ENCODE measurements at places on chromosomes 11 and 22.

DNA sequence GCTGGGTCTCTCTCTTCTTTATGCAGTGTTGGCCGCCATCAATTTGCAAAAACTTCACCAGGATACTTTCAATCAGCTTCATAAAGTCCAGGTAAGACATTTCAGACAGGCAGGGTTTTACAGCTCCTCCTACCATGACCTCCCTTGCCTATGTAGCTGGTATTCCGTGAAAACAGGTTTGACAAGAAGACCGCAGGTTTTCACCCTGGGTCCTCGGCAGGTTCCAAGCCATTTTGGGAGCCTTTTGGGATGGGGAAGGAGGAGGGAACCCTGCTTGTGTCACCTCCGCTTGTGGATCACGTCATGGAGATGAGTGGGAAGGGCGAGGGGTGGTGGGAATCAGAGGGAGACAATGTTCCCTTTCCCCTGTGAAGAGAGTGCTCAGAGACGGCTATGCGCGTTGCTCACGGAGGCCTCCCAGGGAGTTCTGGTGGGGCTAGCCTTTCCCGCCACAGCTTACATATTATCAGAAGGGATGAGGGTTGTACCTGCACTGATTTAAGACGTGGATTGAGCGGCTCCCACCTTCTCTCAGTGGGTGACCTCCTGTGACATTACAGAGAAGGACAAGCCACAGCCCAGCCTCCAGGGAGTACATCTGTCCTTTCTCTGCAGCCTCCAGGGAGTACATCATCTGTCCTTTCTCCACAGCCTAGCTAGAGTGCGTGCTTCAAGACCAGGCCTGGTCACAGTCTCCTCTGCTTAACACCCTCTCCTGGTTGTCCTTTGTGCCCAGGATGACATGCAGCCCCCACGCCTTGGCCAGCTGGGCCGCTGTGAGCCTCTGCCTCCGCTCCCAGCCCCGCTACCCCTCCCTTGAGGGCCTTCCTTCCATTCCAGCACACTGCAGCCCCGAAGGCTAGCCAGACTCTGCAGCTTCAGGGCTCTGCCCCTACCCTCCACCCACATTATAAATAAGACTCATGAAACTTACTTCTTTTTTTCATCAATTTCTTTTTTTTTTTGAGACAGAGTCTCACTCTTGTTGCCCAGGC lies 17.2 kb downstream of the GLB1L3 start:
- peak; percentile 59 for DNase-seq

DNA sequence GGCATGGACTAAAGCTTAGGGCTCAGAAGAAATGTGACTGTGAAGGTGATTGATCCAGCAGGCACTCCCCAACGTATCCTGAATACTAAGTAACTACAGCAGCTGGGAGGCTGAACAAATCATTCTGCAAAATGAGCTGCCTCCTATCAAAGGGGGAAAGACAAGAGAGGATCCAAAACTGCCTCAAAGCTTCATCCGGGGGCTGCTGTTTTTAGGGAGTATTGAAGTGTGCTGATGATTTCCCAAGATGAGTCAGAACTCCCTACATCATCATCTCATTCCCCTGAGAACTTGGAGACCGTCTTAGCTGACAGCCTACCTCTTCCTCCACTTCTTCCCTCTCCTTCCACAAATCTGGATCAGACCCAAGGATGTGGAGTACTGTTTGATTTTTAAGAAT lies 108.4 kb upstream of the GRAMD1B start:
- DNase-seq: no peak

GRCh38 chr11:132365650-132366049 lies 995.2 kb downstream of the NTM start:
- no peak for DNase-seq

GRCh38 chr22:33873186-33873585 lies 47.1 kb downstream of the LARGE1 start:
- DNase-seq: no peak

- DNase-seq: peak; percentile 87
Observed at GRCh38 chr11:61922539-61922938, 5.2 kb upstream of the RAB3IL1 start.

- DNase-seq: no peak
Observed at GRCh38 chr11:126700768-126701519, 299.6 kb downstream of the KIRREL3 start.

DNA sequence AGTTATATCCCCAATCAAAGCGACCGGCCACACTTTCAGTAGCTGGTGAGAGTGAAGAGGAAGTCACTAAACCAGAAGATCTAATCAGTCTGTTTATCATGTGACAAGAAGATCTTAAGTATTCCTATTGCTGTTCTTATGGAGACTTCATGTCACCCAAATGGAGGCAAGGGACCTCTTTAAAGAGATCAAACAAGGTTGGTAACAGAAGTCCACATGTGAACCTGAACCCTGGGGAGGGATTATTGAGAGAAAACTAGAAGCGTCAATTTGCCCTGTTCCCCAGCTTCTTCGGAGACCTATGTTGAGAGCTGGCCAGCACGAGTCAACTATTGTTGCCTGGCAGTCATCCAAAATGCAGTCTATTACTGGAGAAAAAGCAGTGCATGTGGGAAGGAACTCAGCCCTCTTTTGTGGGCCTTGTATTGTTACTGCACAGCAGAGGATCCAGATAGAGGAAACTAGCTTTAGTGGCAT lies 76.9 kb upstream of the CTSC start:
- DNase-seq: peak; percentile 64

- DNase-seq: no peak
Observed at GRCh38 chr22:30681831-30682230, 12.8 kb upstream of the OSBP2 start.

GRCh38 chr11:926341-926916 lies 759 bp downstream of the AP2A2 start:
- peak; percentile 65 for DNase-seq

- DNase-seq: no peak
Observed at GRCh38 chr11:120013325-120014250, 124.3 kb downstream of the TRIM29 start.

DNA sequence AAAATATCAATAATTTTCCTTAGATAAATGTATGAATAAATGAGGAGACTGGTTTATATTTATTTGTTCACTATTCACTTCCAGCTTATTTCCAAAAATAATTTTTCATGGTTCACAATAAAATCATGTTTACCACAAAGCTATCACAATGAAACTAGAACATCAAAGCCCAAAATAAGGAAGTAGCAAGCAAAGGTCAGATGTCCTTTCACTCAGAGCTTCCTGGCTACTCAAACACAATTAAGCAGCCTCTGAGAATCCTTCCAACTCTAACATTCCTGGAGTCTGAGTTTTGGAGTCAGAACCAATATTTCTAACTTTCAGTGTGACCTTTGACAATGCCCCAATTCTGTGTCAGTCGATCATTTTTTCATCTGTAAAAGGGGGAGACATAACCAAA lies 527.0 kb downstream of the SOX6 start:
- DNase-seq: no peak

GRCh38 chr22:35547987-35548721 lies 7.5 kb downstream of the RASD2 start:
- no peak for DNase-seq

DNA sequence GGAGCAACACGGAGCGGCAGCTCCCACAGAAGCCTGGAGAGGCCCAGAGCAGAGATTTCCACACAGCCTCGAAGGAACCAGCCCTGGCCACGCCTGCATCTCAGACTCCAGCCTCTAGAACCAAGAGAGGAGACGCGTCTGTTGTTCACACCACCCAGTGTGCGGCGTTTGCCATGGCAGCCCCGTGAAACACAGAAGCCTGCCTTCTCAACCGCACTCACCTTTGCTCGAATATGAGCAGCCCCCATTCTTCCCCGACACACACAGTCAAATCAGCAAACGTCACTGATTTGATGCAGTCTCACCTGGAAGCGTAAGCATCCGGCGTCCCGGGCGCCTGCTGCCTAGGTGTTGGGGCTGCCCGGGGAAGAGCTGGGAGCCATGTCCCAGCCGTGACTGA lies 14.2 kb upstream of the TALDO1 start:
- no peak for DNase-seq

DNA sequence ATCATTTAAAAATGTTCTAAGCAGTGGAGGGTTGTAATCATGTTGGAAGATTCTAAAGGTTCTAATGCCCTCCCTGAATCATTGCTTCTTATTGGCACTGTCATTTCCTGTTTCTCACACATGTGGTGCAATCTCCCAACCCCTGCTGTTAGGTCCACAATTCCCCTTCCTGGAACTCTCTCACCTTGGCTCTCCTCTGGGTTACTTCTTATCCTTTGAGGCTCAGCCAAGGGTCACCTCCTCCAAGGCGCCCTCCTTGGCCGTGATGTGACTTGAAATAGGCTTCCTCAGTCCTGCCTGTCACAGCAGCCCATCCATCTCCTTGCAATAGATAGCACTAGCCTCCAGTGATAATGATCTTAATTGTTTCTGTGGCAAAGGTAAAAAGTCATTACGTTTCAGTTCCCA lies 149.8 kb downstream of the TTC17 start:
- DNase-seq: no peak

DNA sequence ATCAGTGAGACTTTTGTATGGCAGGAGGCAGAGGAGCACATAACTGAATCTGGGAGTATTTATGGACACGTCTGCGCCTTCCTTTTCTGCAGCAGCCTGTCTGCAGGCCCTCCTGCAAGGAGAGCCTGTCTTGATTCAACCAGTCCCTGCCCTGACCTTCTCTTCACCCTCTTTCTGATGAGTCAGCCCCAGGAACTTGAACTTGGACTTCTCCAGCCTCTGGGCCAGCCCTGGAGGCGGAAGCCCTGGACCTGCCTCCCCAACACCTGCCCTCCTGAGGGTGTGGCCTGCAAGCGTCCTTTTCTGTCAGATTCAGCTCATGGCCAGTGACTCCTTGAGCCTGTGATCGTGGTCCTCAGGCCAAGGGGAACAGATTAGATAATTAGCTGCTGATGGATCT lies 20.0 kb downstream of the DAGLA start:
- no peak for DNase-seq

GRCh38 chr22:20741634-20742581 lies 32.0 kb upstream of the SERPIND1 start:
- DNase-seq: no peak

- no peak for DNase-seq
Observed at GRCh38 chr22:39999144-39999757, 4.5 kb downstream of the FAM83F start.

DNA sequence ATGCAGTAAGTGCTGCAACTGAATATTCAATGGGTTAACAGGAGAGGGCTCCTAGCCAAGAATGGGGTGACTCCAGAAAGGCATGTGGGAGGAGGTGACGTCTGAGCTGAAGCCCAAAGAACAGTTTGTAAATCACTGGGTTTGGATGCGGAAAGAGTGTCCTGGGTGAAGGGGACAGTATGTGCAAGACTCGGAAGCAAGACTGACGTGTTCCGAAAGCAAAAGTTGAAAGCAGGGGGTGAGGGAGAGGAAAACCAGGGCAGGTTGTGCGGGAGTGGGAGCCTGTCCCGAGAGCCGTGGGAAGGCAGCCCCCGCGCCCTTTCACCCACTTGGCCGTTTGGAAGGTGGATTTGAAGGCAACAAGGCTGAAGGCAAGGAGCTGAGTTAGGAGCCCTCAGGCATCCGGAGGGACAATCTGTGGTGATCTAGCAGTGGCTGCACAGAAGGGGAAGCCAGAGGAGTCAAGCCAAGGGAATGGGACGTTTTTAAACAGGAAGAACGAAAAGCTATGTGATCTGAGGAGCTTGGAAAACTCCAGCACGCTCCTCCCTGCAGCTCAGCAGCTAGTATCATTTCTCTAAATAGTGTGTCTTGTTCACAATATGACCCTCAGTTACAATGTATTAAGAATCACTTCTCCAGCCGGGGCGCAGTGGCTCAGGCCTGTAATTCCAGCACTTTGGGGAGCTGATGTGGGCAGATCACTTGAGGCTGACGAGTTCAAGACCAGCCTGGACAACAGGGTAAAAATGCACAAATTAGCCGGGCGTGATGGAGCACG lies 7.7 kb downstream of the SLC25A18 start:
- DNase-seq: peak; percentile 86

DNA sequence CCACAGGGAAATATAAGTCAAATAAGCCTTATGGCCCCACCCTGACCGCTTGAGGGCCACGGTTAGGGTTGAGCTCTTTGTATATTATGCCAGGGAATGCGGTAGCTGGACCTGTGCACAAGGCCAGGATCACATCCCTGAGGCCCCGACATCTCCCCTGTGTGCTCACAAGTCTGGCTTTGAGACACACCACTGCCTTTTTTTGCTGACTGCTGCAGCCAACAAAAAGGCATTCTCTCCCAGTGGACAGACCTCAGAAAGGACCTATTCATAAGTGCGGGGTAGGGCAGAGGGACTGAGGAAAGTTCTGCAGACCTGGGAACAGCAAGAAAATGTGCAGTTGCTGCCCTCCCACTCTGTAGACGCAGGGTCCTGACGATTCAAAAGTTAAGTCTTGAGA lies 3.4 kb upstream of the SIDT2 start:
- DNase-seq: no peak

GRCh38 chr11:14750911-14751310 lies 107.3 kb downstream of the PDE3B start:
- DNase-seq: no peak

GRCh38 chr22:24244144-24244787 lies 616 bp downstream of the GGT5 start:
- peak; percentile 54 for DNase-seq

- DNase-seq: peak; percentile 55
Observed at GRCh38 chr11:62370743-62371440, 33.6 kb downstream of the ASRGL1 start.

DNA sequence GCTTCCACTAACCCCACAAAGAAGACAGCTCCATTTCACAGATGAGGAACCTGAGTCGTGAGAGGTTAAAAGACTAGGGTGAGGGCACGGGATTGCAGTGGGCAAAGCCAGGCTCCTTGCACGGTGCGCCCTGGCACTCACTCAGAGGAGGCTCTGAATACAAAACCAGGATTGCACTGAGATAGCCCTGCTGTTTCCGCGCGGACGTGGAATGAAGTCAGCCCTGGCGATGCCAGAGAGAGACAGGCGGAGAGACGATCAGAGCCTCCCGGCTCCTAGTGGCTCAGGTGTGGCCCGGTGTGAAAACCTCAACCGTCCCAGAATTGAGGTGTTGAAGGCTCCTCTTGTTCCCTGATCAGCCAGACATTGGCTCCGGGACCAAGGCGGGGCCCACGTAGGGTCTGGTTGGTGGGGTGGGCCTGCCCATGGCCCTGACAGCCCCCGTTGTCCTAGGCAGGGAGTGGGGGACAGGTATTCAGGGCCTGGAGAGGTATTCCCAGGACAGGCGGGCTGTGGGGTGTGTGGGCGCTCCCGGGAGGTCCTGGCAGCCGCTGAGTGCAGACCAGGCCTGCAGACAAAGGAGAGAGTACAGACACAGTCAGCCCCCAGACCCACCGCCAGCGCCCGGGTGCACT lies 43.1 kb upstream of the LINC01488 start:
- peak; percentile 62 for DNase-seq

- DNase-seq: no peak
Observed at GRCh38 chr11:77287136-77287535, 14.3 kb downstream of the GDPD4 start.
